Liver (tissue), 10 donors: ENCODE measurements at places on chromosomes 16 and 17.

DNA sequence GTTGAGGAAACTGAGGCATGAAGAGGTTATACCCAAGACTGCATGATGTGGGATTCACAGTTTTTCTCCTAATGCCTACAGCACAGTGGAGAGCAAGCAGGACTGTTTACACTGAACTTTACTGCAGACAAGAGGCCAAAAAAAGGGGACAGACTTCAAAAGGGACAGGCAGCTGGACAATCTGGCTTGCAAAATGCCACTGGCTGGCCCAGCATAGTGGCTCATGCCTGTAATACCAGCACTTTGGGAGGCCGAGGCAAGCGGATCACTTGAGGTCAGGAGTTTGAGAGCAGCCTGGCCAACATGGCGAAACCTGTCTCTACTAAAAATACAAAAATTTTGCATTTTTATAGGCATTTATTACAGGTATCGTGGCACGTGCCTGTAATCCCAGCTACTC lies 2.0 kb upstream of the MGAT5B start:
- no peak for DNase-seq

- no peak for DNase-seq
These were observed 1.9 kb upstream of the SALL1 start for GRCh38 chr16:51152691-51153576.

DNA sequence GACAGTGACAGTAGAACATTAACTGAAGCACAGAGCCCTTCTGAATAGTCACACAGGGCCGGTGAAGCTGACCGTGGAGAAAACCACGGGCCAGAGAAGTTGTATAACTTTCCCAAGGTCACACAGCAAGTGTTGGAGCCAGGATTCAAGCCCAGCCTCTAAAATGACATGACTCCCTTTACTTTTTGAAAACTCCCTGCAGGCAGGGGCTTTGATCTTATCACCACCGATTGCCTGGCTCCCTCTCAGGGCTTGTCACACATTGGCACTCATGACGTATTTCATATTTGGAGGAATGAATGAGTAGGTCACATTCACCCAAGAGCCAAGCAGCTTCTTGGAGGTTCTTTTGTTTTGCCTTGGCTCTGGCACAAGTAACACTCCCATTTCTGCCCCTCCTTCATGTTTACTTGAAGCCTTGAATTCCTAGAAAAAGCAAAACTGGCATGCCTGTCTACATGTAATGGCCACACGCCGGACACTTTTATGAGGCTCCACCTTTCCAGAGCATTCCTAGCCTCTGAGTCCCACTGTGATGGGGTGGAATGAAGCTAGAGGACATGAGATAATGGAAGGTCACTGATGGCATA lies 13.3 kb upstream of the RBBP6 start:
- DNase-seq, result no peak

DNA sequence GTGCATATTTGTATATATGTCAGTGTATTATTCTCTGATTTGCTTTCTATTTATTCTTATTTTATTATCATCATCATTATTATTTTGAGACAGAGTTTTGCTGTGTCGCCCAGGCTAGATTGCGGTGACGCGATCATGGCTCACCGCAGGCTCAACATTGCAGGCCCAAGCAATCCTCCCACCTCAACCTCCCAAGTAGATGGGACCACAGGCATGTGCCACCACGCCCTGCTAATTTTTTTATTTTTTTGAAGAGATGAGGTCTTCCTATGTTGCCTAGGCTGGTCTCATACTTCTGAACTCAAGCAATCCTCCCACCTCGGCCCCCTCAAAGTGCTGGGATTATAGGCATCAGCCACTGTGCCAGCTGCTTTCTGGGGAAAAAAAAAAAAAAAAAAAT lies 8.4 kb upstream of the ARHGAP17 start:
- no peak for DNase-seq

- DNase-seq, result no peak
These were observed 17.8 kb downstream of the RGS9 start for GRCh38 chr17:65154770-65155589.

GRCh38 chr17:47700471-47701449 lies 6.8 kb downstream of the TBKBP1 start:
- no peak for DNase-seq

DNA sequence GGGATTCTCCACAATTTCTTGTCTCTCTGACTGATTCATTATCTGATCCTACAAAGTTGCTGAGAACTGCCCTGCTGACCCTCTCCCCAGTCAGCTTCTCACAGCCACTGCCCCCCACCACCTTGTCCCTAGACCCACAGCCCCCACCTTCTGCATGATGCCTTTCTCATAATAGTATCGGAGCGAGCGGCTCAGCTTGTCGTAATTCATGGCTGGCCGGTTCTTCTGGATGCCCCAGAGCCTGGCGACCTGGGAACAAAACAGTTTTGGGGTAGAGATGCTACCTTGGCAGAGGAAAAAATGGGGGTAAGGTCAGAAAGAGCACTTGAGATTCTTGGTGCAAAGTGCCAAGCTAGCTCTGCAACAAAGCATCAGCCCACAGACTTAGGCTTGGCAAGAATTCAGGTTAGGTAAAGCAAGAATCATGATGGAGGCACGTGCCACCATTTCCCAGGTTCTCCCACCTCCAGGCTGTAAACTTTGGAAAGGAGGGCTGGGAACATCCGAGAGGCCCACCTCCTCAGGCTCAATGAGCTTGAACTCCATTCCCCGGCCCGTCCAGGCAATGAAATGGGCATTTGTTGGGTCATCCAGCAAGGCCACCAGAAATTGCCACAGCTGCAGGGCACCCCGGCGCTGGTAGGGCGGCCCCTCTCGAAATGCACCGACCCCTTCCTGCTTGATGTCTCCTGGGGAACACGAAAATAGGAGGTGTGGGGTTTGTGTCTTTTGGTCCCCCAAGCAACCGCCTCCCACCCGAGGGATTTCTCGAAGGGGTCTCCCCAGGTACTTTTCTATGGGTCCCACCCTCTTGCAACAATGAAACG lies 16.9 kb downstream of the ETV4 start:
- DNase-seq, result no peak

DNA sequence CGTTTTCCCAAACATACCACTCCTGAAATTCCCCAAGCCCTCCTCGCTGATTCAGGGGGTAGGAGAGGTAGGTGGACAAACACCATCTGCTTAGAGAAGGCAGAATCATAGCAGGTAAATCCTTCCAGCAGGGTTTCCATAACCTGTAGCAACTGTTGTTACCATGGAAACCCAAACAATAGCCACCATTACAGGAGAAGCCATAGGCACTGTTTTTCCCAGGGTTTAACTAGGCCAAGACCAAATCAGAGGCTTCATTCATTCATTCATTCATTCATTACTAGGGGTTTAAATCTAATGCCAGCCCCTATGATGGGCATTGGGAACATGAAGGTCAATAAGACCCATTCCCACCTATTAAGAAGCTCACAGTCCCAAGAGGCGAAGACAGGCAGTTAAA lies 25.5 kb upstream of the CIITA start:
- no peak for DNase-seq

DNA sequence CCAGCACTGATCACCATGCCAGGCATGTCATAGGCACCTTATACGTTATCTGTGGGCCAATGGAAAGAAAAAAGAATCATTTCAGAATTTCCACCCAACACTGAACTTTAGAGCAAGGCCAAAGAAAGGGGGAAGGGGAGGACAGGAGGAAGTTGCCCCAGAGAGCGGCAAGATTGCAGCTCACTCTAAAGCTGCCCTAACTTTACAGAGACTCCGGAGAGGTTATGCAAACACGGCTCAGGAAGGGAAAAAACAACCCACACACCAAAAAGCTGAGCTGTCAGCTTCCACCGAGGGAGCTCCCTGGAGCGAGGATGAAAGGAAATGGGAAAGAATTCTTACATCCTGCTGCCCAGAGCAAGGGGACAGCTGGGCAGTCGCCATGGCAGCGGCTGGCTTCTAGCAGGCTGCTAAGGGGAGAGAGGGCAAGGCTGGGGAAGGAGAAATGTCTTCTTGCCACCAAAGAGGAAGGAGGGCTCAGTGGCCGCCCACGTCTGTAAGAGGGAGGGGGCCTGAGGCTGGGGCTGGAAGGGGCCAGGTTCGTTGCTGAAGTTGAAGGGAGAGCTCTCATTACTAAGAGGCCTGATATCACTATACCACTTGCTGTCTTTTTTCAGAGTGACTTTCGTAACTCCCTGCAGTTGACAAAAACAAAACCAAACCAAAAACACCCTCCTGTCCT lies 18.2 kb downstream of the COTL1 start:
- DNase-seq, result no peak

DNA sequence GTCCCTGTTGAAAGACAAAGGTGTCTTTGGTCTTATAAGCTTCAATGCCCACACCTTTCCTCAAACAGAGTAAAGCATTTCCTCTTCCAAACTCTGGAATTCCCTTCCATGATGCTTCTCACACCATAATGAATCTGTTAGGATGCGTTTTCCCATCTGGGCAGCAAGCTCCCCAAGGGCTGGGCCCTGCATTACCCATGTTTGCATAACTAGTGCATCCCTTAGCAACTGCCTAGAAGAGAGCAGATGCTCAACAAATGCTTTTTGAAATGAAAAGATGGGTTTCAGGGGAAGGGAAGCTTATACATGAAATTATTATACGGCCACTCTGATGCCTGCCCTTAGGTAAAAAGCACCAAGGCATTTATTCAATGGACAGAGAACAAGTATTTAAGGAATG lies 124.5 kb upstream of the CCL2 start:
- no peak for DNase-seq

GRCh38 chr16:75229172-75230031 lies 10.6 kb downstream of the CTRB1 start:
- no peak for DNase-seq

GRCh38 chr16:28108590-28109247 lies 45.2 kb upstream of the GSG1L start:
- DNase-seq, result no peak

DNA sequence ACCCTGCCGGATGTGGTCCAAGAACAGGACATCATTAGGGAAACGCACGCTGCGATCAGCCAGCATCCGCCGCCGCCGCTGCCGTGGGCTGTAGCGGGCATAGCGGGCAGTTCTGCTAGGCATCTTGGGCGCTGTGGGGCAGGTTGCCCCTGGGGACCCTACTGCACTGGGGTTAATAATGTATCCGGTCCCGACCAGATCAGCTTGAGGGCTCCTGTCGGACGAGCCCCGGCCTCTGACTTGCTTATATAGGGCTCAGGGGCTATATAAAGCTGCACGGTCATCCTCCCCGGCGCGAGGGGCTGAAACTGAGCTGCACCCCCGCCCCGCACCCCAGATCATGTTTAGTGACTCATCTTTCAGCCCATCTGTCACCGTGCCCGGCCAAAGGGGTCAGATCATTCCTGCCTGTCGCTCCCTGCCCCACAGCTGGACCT lies at the start of gene PPP1R27:
Gene PPP1R27 (minus strand): TSS at position 220 of the 437 bp plus-strand sequence. CDS start 97 bp downstream, at position 123.
- DNase-seq, result no peak

GRCh38 chr17:35621768-35622167 lies 34.6 kb downstream of the AP2B1 start:
- DNase-seq, result no peak

DNA sequence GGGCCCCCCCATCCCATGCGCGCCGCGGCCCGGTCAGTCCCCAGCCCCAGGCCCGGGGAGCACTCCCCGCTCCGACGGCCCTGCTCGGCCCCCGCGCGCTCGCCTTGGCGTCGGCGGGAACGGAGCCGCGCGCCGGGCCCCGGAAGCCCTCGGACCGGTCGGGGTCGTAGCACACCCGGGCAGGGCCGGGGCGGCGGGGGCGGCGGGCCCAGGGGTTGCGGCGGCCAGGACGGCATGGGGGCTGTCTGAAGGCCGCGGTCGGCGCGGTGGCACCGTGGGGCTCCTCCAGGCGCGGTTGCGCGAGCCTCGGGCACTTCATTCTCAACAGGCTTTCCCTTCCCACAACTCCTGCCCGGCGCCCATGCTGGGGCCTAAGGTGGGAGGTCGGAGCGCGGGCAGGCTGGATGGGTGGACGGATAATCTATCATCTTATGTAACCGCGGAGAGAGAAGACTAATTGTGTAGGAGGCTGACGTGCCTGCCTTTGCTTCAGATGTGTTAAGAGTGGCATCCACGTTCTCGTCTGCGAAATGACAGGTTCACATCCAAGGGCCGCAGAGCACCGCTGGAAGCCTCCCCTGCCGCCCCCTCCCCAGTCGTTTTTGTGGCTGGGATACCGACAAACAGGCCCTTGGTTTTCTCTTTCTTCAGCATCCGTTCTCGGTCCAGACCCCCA lies 708 bp downstream of the BAIAP2 start:
- DNase-seq, result no peak

DNA sequence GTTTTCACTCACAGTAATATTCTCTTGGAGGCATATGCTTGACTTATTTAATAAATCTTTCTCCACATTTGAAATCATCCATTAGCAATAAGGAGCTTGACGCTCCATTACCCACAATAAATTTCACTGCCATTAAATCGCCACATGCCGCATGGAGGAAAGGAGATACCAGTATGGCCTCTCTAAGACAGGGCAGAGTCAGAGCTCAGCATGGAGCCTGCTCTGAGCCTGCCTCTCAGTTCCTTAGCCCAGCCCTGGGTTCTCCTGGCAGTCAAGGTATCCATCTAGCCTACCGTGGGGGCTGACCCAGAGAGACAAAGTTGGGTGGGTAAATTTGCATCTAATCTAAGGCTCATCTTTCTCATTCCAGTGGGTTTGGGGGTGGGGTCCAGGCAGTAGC lies 80.3 kb upstream of the CES5A start:
- no peak for DNase-seq

GRCh38 chr17:4199818-4200402 lies 56.9 kb downstream of the CYB5D2 start:
- no peak for DNase-seq

- DNase-seq, result no peak
These were observed 17.1 kb downstream of the MPRIP start for GRCh38 chr17:17059301-17059890.

DNA sequence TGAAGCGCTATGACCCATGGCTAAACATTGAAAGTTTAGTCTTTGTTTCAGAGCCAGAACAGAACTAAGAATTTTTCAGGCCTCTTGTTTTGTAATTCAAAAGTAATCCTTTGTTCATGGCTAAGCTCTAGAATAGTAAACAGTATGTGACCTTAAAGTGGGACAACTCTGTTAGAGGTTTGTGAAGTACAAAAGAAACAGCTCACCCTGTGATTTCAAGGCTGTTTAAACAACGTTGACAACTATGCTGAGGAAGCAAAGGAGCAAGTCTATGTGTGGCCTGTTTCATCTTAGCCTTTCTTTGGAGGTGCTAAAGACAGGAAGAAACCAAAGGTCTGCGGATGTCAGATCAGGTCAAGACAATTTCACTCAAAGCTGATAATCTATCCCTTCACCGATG lies 40.4 kb downstream of the MYOCD start:
- DNase-seq, result no peak

DNA sequence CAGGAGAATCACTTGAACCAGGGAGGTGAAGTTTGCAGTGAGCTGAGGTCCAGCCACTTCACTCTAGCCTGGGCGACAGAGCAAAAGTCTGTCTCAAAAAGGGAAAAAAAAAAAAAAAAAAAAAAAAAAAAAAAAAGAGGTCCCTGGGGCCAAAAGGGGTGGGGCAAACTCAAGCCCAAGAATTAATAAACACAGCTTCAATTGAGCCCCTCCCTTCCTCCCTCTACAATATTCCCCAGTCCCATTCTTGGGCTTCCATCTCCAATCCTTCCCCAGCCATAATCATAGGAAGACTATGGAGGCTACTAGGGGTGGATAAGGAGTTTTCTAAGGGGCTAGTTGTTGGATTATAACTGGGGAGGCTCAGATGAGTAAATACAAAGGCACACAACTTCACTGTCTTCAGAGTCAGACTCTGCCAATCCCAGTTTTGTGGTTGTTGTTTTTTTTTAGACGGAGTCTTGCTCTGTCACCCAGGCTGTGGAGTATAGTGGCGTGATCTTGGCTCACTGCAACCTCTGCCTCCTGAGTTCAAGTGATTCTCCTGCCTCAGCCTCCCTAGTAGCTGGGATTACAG lies 9.5 kb downstream of the CAVIN1 start:
- DNase-seq, result no peak
